ENCODE measurements at places on chromosomes 4 and X.

DNA sequence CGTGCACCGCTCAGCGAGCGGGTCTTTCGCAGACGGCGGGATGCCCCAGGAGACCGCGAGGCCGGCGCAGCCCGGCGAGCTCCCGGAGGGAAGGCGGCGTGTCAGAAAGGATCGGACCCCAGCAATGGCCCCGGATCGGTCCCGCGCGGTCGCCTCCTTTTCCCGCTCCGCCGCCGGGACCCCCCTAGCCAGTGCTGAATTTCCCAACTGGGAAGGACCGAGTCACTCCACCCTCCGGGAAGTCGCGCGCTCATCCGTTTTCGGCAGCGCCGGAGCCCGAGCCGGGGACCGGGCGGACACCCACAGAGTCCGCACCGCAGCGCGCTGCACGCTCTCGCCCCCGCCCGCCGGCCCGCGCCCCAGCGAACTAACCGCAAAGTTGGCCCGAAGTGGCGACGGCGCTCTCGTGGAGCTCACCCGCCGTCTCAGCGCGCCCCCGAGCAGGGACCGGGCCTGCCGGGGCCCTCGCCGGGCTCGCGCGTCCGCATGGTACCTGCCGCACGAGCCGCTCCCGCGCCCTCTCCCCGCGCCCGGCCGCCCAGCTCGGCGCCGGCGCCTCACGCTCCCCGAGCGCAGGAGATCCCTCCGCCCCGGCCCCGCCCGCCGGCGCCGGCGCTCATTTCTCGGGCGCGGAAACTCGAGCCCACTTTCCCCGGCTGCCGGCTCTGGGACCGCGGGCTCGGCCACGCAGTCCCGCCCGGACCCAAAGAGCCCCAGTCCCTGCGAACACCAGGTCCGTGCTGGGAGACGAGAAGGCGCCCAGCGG lies at the start of gene FAT1:
FAT1 (minus strand) TSS at position 565 of the 766 bp plus-strand sequence. CDS start 14,029 bp downstream, outside the sequence.
- H3K27me3 ChIP-seq: peaks cover 10% of the 10 kb centered on the region
- DNase-seq: peak; percentile 82
- no peaks in the 10 kb centered on the region for H3K36me3 ChIP-seq
- peaks cover 27% of the 10 kb centered on the region for H3K4me1 ChIP-seq
- peak within 1 kb of the TSS; percentile 96 for H3K27ac ChIP-seq
- peak within 1 kb of the TSS; percentile 97 for H3K4me3 ChIP-seq

GRCh38 chr4:62058571-62058970 lies 858.4 kb downstream of the ADGRL3 start:
- H3K4me3 ChIP-seq: no peak overlapping the region
- DNase-seq: no peak
- peaks cover 5% of the 10 kb centered on the region for H3K4me1 ChIP-seq
- peak overlapping the region; percentile 32 for H3K27ac ChIP-seq
- H3K27me3 ChIP-seq: no peaks in the 10 kb centered on the region
- H3K36me3 ChIP-seq: no peaks in the 10 kb centered on the region

DNA sequence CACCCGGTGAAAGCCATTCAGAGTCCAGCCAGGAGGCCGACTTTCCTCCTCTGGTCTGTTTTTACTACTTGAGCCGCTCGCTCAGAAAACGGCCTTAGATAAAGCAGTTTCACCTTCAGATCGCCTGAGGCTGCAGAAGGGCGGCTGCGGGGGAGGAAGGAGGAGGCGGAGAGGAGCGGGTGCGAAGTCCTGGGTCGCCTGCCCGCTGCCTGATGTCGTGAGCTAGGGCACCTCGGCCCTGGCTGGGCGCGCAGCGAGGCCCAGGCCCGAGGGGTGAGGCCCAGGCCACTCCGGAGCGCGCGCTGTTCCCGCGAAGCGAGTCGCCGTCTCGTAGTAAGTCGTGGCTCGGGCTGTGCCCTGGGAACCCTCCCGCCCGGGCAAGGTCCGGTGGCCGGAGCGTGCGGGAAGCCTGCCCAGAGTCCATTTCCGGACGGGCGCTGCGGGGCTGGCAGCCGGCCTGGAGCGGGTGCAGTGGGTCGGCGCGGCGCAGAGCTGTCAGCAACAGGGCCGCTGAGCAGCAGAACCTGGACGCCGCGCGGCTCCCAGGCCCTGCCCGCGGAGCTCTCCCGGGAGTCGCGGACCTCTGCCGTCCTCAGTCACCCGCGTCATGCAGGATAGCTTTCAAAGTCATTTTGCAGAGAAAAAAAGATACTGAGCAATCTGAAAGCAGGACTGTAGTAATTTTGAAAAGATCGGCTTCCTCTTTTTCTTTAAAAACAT lies 18.6 kb downstream of the TRIM2 start:
- peak; percentile 74 for DNase-seq
- H3K36me3 ChIP-seq: peaks cover 44% of the 10 kb centered on the region
- peaks cover 65% of the 10 kb centered on the region for H3K4me1 ChIP-seq
- H3K4me3 ChIP-seq: peak overlapping the region; percentile 95
- peak overlapping the region; percentile 100 for H3K27ac ChIP-seq
- peaks cover 3% of the 10 kb centered on the region for H3K27me3 ChIP-seq

- H3K27me3 ChIP-seq: no peaks in the 10 kb centered on the region
- H3K27ac ChIP-seq: peak overlapping the region; percentile 31
- DNase-seq: no peak
These were observed 4.2 kb upstream of the CCNA2 start for GRCh38 chr4:121827853-121828252.

GRCh38 chr4:5921981-5922380 lies 29.1 kb upstream of the CRMP1 start:
- H3K27ac ChIP-seq: no peak overlapping the region
- H3K4me1 ChIP-seq: peaks cover 53% of the 10 kb centered on the region
- no peak for DNase-seq
- no peaks in the 10 kb centered on the region for H3K36me3 ChIP-seq

DNA sequence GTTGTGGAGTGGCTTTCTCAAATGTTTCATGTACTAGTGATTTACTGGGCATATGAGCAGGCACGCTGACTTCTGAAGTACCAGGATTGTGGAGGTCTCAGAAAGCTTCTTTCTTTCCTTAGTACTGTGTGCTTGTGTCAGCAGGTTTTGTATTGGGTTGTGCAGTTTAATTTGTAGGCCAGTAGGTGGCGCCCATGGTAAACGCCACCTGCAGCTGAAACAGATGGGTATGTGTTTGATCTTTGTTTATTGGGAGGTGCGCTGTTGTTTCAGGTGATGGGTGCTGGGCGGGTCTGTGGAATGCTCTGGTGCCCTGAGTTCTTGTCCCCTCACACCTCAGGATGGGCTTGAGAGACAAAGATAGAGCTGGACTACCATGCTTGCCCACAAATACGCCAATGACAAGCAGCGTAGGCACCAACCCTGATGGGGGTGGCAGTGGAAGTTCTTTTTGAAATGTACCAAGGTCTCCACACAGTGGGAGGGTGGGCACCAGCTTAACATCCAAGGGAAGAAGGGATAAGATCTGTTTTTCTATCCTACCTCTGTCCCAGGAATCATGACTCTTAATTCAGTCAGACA lies 141.5 kb downstream of the RPS6KA6 start:
- no peaks in the 10 kb centered on the region for H3K36me3 ChIP-seq
- DNase-seq: peak; percentile 17
- H3K27me3 ChIP-seq: no peaks in the 10 kb centered on the region
- H3K4me3 ChIP-seq: no peak overlapping the region
- peaks cover 4% of the 10 kb centered on the region for H3K4me1 ChIP-seq

DNA sequence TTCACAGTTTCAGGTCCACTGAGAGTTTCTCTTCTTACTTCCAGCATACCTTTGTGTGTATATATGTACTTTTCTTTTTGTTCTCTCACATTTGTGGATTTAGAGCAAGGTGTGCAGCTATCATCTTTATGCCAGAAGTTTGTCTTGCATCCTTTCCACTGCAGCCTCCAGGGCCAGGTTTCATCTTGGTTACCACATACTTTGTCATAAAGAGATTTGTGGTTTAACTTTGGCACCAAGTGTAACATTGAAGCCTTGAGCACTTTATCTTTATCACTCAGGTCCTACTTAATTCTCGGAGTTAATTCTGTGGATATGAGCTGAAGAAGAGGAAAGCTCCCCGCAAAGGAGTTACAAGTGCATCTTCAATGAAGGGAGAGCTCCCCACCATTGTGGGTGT lies 31.4 kb upstream of the VMA21 start:
- no peak overlapping the region for H3K4me3 ChIP-seq
- DNase-seq: no peak
- no peaks in the 10 kb centered on the region for H3K36me3 ChIP-seq
- no peaks in the 10 kb centered on the region for H3K4me1 ChIP-seq
- no peak overlapping the region for H3K27ac ChIP-seq

GRCh38 chr4:172978848-172979247 lies 189.8 kb upstream of the GALNT7 start:
- no peaks in the 10 kb centered on the region for H3K36me3 ChIP-seq
- H3K4me3 ChIP-seq: no peak overlapping the region
- H3K27ac ChIP-seq: no peak overlapping the region
- H3K27me3 ChIP-seq: no peaks in the 10 kb centered on the region
- no peaks in the 10 kb centered on the region for H3K4me1 ChIP-seq

DNA sequence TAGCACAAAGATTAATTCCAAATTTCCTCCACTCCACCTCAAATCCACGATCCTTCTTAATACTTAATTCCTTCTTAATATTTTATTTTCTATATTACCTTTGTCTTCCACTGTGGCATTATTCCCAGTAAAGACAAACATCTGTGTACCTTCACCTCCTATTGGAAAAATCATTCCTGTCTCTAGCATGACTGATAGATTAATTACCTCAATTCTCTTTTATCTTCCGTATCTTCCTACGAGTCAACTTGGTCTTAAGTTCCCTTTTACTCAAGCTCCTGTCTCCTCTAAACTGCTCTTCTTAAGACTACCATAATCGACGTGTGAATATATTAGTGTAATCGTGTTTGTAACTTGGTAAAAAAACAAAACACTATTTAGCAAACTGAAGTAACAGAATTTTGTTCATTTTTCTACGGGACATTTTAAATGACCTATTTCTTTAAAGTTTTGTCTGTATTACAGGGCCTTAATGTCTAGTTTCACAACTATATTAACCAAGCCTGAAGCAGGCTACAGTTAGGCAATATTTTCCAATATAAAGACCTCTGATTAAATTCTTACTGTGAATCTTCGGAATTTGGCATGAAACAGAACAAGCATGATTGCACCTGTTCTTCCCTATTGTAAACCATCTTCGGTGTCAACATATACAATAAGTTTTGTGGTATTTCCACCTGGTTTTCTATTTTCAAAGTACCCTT lies 1.1 kb upstream of the USP38 start:
- DNase-seq: no peak
- H3K36me3 ChIP-seq: peaks cover 16% of the 10 kb centered on the region
- H3K27me3 ChIP-seq: no peaks in the 10 kb centered on the region
- peak overlapping the region; percentile 97 for H3K27ac ChIP-seq
- H3K4me3 ChIP-seq: peak overlapping the region; percentile 89
- H3K4me1 ChIP-seq: peaks cover 50% of the 10 kb centered on the region

- H3K36me3 ChIP-seq: peaks cover 6% of the 10 kb centered on the region
- no peak for DNase-seq
- H3K4me3 ChIP-seq: no peak overlapping the region
These were observed 31.1 kb upstream of the PDLIM3 start for GRCh38 chr4:185566425-185566824.

DNA sequence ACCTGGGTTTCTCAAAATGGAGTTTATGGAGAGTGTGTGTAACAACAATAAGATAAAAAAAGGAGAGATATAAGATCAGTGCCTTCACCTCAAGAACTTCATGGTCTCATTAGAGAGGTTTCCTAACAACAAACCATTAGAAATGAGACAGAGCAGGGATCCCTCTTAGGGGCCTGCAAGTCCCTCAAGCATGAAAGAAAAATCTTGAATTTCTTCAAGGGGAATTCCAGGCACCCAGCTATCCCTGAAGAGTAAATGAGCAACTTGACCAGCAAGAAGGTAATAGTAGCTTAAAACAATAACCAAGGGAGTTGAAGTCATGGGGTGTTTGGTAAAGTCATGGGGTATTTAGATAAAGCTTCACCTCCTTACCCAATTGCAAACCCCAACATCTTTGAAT lies 49.7 kb upstream of the TLR3 start:
- peaks cover 42% of the 10 kb centered on the region for H3K4me1 ChIP-seq
- H3K36me3 ChIP-seq: no peaks in the 10 kb centered on the region
- H3K27me3 ChIP-seq: no peaks in the 10 kb centered on the region
- DNase-seq: no peak
- no peak overlapping the region for H3K4me3 ChIP-seq

- peaks cover 4% of the 10 kb centered on the region for H3K4me1 ChIP-seq
- H3K4me3 ChIP-seq: no peak overlapping the region
- H3K27me3 ChIP-seq: peaks cover 3% of the 10 kb centered on the region
- no peaks in the 10 kb centered on the region for H3K36me3 ChIP-seq
- H3K27ac ChIP-seq: no peak overlapping the region
These were observed 670.6 kb upstream of the ATOH1 start for GRCh38 chr4:93157986-93158385.

- H3K4me3 ChIP-seq: no peak overlapping the region
- peaks cover 57% of the 10 kb centered on the region for H3K4me1 ChIP-seq
- peak; percentile 48 for DNase-seq
- H3K27ac ChIP-seq: peak overlapping the region; percentile 97
- peaks cover 30% of the 10 kb centered on the region for H3K36me3 ChIP-seq
These were observed 125.3 kb downstream of the COL4A6 start for GRCh38 chrX:108312957-108313356.

DNA sequence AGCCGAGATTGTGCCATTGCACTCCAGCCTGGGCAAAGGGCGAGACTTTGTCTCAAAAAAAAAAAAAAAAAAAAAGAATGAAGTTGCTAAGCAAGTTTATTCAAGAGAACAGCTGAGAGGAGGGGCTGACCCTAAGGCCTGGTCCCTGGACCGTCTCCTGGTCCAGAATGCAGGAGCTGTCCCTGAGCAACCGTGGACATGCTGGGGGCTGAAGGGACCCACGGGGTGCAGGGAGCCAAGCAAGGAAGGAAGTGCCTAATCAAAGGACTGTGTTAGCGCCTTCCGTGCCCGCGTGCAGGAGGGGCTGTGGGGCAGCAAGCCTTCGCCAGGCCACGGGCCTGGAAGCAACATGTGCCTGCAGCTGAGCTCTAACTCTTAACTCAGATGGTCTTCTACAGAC lies 39.1 kb upstream of the CDKN2AIP start:
- H3K27ac ChIP-seq: no peak overlapping the region
- no peak for DNase-seq
- H3K4me1 ChIP-seq: peaks cover 68% of the 10 kb centered on the region
- H3K4me3 ChIP-seq: no peak overlapping the region
- no peaks in the 10 kb centered on the region for H3K36me3 ChIP-seq

GRCh38 chr4:144733566-144733965 lies 87.6 kb downstream of the HHIP start:
- H3K36me3 ChIP-seq: no peaks in the 10 kb centered on the region
- H3K27ac ChIP-seq: no peak overlapping the region
- no peaks in the 10 kb centered on the region for H3K27me3 ChIP-seq
- peaks cover 16% of the 10 kb centered on the region for H3K4me1 ChIP-seq
- no peak for DNase-seq
- H3K4me3 ChIP-seq: no peak overlapping the region

DNA sequence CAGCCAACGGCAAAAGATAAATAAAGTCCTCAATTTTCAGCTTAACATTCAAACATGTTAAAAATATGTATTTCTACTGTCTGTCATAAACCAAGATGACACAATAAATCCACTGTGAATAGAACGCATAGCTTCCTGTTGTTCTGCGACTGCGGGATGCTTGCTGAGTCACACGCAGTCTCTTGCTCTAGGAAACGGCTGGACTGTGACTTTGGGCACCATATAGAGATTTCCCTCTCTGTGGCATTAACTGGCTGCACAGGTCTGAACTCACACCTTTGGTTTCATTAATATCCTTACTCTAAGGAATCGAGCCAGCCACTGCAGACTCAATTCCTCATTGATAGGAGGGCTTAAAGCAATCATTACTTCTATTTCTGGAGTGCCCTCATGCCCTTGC lies 8.4 kb downstream of the BEND4 start:
- no peak overlapping the region for H3K27ac ChIP-seq
- DNase-seq: no peak

Measured in nephron progenitor cell (in vitro differentiated cells).